ENCODE measurements at places on chromosomes 12 and 14.
A peak's percentile ranks its signal among the peaks of the same experiment; 100 is the strongest.

DNA sequence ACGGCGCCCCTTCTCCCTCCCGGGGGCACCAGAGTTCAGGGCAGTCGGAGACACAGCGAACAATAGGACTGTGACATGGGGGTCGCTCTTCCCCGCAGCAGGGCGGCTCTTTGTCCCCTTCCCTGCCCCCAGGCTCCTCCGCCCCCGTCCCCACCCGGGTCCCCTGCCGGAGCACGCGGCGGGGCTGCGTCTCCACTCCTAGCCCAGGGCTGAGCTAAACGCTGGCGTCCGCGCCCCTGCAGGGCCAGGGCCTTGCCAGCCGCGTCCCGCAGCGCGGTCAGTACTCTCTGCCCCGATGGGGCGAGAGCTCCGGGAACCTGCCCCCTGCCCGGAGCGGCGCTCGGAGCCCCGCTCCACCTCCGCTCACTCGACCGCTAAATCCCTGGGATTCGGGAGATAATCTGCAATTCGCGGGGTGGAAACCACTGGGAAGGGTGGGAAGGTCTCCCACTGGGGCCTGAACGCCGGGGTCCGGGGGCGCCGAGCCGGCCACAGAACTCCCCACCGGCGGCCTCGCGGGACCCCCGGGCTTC is 825 bp upstream of the CCDC85C start:
- DNase-seq = no peak

DNA sequence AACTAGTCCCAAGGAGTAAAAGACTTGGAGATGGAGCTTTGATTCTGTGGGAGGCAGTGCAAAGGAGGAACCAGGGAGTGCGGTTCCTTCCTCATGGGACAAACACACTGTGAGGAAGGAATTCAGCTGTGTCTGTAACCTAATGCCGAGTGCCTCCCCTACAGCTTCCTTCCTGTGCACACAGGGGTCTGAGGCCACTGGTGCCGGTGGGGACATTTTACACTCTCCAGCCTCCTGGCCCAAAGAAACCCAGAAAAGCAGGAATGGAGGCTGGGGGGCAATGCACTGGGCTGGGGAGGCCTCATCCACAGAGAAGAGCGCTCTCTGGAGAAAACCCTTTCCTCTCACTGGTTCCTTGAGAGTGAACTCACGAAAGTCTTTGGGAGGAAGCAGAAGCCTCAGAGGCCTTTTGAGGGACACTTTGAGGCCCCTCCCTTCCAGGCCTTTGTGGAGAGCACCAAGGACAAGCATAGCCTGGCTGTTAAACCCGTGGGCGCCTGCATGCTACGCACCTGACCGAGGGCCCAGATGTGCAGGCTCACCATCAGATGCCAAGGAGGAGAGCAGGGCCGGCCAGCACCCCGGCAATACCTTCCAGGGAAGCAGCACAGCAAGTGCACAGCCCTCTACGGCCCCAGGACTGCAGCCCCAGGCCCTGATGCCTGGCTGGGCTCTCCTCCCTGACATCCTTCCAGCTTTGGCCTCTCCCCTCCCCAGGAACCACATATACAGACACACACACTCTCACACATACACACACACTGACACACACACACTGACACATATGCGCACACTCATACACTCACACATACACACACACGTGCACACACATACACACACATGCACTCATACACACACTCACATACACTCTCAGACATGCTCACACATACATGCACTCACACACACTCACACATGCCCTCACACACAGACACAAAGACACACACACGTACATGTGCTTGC is 52.0 kb downstream of the NFKBIA start:
- DNase-seq = no peak

DNA sequence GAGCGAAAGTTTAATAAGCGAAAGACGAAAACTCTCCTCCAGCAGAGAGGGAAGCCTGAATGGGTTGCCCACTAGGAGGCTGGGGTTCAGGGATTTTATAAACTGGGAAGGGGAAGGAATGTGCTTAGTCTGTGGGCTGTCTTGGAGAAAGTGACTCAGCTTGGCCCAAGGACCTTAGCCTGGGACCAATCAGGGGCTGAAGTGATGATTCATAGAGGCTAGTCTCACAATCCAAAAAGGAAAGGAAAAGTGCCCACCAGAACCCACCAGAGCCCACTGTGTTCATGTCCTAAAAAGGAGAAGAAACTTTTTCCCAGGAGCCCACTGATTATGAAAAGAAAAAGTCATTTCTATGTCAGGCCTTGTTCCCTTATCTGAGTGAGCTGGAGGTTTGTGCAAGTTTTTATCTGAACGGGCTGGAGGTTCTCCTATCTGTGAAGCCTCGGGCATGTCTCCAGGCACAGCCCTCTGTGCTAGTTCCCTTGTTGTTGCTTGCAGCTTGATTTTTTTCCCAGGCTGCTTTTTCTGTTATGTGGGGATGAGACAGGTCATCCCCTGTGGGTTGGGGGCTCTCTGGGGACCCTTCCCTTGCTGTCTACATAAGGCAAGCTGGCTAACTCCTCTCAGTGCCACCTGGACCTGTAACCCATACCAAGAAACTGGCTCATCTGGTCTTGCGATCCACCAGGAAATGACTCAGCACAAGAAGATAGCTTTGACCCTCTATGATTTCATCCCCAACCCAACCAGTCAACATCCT is 8.3 kb upstream of the GOLGA5 start:
- peak; percentile 58 for DNase-seq

- DNase-seq = no peak
These were observed 455.9 kb upstream of the USP15 start for GRCh38 chr12:61804301-61804700.

- DNase-seq = no peak
These were observed 155.5 kb upstream of the KRR1 start for GRCh38 chr12:75666939-75667334.

GRCh38 chr12:23744696-23745095 is 204.8 kb downstream of the SOX5 start:
- no peak for DNase-seq

- DNase-seq = peak; percentile 89
These were observed 614 bp upstream of the ARF6 start for GRCh38 chr14:49892301-49892635.

DNA sequence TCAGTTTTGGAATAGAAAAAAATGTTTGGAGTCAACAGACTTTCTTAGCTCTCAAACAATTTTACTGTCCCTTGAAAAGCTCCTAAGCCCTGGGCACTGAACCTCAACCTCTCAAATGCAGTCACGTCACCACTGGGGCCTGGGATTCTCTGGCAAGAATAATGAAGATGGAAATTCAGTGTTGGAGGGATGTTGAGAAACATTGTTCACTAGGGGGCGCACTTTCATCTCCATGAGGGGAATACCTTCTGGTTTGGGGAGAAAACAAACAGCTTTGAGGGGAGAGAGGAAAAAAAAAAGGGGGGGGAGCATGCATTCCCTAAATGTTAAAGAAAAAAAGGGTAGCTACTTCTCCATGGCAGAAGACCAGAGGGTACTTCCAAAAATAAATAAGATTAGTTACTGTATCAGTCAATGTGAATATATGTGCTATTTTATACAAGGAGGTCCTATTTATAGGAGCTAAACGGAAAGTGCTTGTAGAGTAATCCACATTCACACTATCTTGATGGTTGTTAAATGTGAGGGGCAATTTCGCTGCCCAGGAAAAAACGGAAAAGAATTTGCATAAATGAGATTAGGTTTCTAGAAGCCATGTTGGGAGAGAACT is 5.8 kb upstream of the TBPL2 start:
- peak; percentile 62 for DNase-seq

- no peak for DNase-seq
These were observed 100.7 kb downstream of the LRRK2 start for GRCh38 chr12:40325349-40325960.

- DNase-seq = no peak
These were observed 52.9 kb downstream of the CCDC88C start for GRCh38 chr14:91364524-91365270.

- DNase-seq = no peak
These were observed 284.9 kb downstream of the RGS6 start for GRCh38 chr14:72217135-72217534.

DNA sequence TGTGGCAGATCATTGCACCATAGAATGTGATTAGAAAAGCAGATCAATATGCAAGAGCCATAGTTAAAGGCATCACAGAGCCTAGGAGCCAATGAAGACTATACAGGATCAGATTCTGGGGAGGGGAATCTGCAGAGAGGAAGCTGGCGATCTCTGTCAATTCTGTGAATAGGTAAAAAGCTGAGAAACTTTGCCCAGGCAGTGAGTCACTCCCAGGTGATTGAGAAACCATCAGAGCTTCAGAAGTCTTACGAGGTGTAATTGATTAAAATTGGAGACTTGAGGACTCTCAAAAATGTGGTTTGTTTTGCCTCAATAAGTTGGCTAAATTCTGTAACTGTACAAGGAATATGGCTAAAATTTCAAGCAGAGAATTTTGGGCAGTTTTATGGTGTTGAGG is 41.7 kb upstream of the TSPAN11 start:
- DNase-seq = no peak
